ENCODE measurements at places on chromosomes 12 and 14.

GRCh38 chr12:38138225-38139221, 178.1 kb upstream of the ALG10B start:
- peak; percentile 71 for DNase-seq

DNA sequence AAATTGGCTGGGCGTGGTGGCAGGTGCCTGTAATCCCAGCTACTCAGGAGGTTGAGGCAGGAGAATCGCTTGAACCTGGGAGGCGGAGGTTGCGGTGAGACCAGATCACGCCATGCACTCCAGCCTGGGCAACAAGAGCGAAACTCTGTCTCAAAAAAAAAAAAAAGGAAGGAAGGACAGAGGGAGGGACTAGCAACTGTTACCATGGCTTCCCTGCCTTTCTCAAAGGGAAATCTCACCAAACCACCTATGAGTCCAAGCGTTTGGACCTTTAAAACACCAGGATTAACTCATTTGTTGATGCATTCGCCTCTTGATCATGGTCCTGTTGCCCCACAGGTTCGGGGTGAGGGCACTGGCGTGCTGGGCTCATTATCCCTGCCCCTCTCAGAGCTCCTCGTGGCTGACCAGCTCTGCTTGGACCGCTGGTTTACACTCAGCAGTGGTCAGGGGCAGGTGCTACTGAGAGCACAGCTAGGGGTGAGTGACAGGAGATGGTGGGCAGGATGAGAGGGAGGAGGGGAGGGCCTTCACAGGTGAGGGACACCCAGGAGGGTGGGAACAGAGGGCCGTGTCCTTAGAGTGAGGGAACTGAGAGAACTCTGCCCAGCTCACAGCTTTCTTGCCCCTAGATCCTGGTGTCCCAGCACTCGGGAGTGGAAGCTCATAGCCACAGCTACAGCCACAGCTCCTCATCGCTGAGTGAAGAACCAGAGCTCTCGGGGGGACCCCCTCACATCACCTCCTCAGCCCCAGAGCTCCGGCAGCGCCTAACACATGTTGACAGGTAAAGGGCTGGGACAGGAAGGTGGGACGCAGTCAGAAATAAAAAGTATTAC, 10.2 kb upstream of the MYL6B start:
- no peak for DNase-seq

- DNase-seq, result no peak
These were observed 33.1 kb upstream of the PTPRO start for GRCh38 chr12:15289192-15289591.

GRCh38 chr12:9347328-9348127, 139.3 kb upstream of the PZP start:
- no peak for DNase-seq

DNA sequence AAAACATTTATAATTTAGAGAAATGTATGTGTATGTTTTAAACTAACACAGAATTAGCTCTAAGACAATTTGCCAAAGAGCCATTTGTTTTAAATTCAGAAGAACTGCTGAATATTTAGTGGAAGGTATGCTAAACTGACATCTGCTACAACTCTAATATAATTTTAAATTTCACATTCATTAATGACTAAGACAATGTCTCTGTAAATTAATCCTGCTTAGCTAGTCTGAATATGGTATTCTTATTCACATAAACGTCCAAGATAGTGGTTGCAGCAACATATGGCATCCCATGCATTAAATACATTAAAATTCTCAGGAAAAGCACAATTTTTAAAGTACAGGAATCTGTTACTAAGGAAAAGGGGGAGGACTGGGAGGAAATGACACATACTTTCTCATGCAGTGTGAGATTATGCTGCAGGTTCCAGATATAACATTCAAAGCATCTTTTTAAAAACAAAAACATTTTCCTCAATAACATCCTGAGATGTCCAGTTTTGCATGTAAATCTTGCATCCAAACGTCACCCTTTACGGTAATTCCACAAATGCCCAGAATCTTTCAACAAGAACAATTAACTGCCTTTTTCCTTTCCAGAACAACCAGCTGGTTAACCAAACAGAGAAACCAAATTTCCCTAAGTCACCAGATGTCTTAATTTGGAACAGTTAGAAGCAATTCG, 26.9 kb downstream of the WDR89 start:
- DNase-seq, result no peak

Data from RCC 7860 (cell line).